ENCODE measurements at places on chromosomes 7 and 10.

- DNase-seq, result no peak
These were observed 54.5 kb downstream of the FRMD4A start for GRCh38 chr10:14276210-14276609.

- no peak for DNase-seq
These were observed 202.9 kb upstream of the MTPN start for GRCh38 chr7:136179851-136180721.

DNA sequence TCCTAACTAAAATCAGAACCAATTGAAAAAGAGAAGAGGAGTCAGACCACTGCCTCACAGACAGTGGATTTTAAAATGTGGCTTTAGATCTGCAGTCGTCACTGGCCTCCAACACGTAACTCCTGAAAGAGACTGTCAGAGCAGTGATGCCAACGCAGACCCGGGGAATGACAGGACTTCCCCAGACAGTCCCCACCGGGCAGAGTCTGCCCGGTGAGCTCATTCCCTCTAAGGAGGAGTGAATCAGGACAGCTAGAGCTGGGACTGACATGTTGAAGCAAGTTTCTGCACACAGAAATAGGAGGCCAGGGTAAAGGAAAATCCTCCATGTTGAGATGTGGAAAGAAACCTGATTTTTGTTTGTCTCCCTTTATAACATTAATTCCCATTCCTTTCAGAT is 105.0 kb downstream of the TES start:
- peak; percentile 93 for DNase-seq

DNA sequence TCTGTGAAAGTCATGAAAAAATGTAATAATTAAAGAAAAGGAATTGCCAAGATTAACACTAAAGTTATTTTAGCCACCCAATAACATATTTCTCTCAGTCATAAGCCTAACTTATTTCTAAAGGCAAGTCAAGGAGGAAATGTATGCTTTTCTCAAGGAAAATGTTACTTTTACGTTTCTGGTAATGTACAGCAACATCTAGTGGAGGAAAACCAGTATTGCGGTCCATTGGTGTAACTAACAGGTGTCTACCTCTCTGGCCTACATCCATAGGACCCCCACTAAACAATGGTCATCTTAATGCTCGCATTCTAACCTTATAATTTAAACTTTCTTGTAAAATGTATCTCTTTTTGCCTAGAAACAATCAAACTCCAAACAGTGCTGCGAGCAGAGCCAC is 437.5 kb downstream of the KIF20B start:
- no peak for DNase-seq

GRCh38 chr10:12509794-12510100 is 160.4 kb downstream of the CAMK1D start:
- DNase-seq, result no peak

GRCh38 chr10:45495438-45496152 is 121.6 kb downstream of the ALOX5 start:
- DNase-seq, result peak; percentile 35

GRCh38 chr10:22244001-22244400 is 26.2 kb upstream of the EBLN1 start:
- no peak for DNase-seq

DNA sequence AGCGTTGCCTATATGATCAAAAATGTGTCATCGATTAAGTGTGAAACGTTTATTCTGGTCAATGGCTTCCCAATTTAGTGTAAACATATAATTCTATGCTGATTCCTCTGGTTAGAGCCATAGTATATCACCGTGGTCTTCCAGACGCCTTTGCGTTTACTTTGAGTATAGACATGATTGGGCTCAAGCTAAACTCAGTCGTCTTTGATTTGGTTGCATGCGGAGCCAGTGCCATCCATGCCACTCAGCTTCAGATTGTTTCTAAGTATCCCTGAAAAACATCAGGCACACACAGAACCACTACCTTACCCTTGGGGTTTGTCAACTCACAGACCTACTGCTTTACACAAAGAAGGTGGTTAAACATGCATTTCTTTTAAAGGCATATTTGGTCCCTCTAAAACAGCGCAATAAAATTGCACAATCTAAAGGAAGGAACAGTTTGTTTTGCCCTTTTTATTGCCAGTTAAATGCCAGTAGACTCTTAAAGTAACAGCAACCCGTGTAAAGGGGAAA is 273.6 kb upstream of the KLF6 start:
- DNase-seq, result no peak

DNA sequence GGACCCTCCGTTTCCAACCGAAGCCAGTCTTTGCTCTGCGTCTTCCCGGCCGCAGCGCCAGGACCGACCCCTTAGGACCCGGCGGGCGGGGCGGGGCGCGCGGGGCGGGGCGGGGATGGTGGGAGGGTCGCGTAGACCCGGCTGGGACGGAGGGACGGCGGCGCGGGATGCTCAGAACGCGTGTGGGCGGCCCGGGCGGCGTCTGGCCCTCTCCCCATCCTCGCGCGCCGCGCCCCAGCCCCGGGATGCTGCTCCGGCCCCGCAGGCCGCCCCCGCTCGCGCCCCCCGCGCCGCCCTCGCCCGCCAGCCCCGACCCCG is at the start of gene UTF1:
UTF1 (plus strand) TSS at position 174 of the 318 bp plus-strand sequence; CDS start at position 246, 72 bp downstream.
- DNase-seq, result no peak

DNA sequence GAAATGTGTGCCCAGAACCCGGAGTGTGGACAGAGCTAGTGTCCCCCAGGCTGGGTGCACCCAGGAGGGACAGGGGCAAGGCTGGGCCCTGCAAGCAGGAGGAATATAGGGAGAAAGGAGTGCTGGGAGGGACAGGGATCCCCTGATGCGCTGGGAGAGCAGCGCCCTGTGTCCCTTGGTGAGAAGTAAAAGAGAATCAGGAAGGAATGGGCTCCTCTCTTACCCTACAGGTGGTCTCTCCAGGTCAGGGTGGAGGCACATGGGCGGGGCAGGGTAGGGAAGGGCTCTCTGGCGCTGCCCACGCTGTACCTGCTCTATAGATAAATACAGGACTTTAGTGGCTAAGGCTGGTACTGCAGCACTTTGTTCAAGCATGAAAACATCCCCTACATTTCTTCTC is 753.8 kb downstream of the GRID1 start:
- no peak for DNase-seq

- DNase-seq, result no peak
These were observed 674.8 kb upstream of the C7orf33 start for GRCh38 chr7:147915781-147916180.

- DNase-seq, result no peak
These were observed 31.6 kb downstream of the VIPR2 start for GRCh38 chr7:159113056-159113455.

DNA sequence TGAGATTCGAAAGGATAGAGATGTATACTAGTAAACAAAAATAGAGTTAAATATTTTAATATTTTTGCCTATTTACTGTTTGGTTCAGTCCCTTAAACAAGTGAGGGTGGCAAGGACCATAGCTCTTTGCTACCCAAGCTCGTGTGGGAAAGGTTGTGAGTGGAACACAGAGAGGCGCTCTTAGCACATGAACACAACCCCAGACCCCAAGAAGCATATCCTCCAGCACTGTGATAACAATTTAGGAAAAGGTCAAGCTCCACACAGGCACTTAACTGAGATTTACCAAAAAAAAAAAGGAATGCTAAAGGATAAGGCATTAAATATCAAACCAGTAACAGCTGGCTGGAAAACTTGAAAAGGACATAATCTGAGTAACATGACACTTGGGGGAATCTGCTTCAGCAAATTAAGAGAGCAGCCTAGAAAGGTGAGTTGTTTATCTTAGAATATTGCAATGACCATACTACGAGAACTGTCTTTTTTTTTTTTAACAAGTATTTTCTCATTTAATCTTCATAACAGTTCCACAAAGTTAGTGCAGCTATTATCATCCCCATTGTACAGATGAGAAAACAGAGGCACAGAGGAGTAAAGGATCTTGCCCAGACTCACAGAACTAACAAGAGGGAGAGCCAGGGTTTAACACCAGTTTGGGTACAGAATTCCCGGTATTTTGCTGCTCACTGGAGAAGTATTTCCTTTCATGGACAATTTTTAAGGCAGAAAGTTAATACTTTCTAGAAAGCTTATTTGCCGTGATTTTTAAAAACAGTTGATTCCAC is 303.5 kb upstream of the AOAH start:
- no peak for DNase-seq

DNA sequence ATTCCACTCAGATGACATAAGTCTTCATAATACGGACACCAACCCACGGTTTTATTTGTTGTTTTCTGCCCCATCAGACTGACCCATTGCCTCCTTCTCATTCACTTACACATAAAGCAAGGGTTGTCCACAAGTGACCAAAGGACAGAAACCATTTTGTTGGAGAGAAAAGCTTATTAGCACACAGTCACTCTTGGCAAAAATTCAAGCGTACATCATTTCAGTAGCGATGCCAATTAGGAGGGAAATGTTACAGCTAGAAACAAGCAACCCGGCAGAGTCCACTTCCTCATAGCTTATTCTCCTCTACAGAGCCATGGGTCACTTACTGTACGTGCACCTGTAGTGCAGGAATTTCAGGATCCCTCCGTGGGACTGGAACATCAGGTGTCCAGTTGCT is 23.0 kb downstream of the ABLIM1 start:
- DNase-seq, result no peak

GRCh38 chr10:99681553-99681952 is 22.2 kb downstream of the ENTPD7 start:
- DNase-seq, result peak; percentile 89

DNA sequence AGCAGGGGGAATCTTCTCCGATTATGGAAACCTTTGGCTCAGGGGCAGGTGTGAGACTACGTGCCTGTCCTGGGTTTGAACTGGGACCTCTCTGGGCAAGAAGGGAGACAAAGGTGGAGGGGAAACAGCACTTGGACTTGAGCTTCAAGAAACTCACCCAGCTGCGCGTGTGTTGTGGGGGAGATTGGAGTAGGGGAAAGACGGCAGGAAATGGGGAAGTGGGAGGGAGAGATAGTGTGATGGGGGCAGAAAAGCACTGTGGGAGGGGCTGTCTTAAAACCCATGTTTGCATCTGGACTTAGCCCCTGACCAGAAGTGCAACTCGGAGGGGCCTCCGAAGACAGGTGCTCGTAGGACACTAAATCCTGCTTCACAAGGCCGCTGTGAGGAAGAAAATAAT is 107.0 kb downstream of the HIP1 start:
- DNase-seq, result no peak

DNA sequence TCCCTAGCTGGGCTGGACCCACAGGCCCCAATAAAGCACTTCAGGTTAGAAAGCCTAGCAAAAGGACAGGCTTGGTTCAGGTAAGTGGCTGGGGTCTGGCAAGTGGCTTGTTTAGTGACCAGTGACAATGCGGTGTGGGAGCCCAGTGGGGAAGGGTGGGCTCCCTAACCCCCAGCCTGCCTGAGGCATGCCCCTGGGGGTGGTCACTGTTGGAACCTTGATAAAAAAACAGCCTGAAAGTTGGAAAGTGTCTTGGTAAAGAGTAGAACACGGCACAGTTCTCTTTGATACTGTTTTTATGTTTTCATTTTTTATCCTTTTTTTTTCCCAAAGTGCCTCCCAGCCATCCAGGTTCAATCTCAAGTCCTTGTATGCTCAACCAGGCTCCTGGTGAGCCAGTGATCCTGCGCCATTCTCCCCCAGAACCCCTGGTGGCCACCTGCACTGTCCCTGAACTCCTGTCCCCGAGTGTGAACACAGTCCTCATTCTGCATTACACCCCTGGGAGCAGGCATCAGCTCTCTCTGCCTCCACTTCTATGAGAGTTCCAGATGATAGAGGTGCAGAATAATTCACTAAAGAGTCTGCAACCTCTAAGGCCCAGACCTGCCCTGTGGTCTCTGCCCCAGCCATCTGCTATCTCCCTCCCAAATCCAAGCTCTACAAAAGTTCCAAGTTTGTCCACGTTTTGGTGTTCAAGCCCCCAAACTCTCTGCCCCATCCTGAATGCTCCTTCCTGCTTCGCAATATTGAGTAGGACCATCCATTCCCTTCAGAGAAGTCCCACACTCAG is 15.0 kb upstream of the CXCL12 start:
- DNase-seq, result no peak

DNA sequence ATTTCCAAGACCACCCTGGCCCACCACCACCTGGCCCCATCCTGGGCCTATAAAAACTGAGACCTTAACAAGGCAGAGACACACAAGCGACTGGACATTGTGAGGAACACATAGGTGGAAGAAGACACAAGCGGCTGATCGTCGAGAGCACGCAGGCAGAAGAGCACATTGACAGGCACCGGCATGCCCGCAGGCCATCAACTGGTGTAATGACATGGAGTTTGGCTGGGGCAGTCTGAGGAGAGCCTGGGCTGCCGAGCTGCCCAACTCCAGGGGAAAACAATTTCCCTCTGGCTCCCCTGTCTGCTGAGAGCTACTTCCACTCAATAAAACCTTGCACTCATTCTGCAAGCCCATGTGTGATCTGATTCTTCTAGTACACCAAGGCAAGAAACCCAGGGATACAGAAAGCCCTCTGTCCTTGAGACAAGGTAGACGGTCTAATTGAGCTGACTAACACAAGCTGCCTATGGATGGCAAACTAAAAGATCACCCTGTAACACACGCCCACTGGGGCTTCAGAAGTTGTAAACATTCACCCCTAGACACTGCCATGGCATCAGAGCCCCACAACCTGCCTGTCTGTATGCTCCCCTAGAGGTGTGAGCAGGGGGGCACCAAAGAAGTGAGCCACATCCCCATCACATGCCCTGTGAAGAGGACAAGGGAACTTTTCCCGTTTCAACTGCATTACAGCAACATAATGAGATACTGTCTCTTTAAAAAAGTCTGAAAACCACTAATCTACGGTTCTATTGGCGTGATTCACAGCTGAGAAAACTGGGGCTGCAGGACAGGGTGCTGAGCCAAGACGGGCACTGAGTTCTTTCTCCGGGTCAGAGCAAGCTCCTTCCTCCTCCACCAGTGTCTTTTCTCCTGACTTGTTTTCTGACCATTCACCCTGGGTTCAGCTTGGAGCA is 18.5 kb upstream of the TNS3 start:
- DNase-seq, result peak; percentile 90

DNA sequence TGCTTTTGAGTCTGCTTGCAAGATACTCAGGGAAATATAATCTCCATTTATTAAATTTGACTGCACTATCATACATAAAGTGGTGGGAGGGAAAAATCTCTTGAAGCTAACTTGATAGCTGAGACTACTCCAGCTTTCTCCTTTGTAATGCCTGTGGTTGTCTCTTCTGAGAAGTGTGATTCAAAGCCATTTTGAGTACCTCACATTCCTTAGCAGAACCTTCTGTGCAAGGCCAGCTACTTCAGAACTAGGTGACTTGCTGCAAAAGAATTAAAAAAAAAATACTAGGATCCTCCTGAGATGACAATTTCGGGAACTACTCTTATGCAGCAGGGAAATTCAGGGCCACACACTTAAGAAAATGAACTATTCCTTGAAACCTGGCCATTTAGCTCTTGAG is 294.8 kb downstream of the MDFIC start:
- DNase-seq, result peak; percentile 35

- no peak for DNase-seq
These were observed 2.5 kb downstream of the SLC25A13 start for GRCh38 chr7:96319439-96319838.

GRCh38 chr7:55144333-55145317 is 125.8 kb downstream of the EGFR start:
- no peak for DNase-seq
